ENCODE measurements at places on chromosomes 12 and 14.

- no peak for DNase-seq
Measured at GRCh38 chr14:101071493-101071906, 168.0 kb upstream of the RTL1 start.

GRCh38 chr12:116400636-116401372 is 123.3 kb upstream of the MED13L start:
- no peak for DNase-seq

DNA sequence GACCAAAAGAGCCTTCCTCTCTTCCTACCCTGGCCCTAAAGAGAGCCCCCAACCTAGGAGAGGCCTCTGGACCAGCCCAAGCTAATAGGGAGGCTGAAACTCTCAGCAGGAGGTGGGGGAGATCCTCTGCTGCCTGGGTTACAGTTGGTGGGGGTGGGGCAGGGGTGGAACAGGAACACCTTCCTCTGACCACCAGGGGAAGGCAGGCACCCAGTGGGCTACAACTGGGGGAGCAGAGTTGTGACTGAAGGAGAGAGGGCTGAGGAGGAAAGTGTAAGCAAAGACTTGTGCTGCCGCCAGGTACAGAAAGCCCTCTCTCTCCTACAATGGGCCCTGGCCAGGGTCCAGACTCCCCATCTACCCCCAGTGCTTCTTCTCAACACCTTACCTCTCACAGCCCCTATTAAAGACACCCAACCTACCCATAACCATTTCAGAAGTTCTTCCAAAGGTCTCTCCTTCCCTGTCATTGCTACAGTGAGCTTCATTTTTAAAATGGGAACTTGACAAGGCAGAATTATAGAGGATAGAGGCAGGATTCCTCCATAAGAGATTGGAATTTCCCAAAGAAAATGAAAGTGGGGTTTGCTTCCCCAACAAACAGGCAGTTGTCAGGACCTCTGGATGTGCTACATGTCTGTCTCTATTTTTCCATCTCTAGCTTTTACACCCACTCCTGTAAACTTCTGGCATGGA is 1.4 kb downstream of the MYO1A start:
- no peak for DNase-seq

DNA sequence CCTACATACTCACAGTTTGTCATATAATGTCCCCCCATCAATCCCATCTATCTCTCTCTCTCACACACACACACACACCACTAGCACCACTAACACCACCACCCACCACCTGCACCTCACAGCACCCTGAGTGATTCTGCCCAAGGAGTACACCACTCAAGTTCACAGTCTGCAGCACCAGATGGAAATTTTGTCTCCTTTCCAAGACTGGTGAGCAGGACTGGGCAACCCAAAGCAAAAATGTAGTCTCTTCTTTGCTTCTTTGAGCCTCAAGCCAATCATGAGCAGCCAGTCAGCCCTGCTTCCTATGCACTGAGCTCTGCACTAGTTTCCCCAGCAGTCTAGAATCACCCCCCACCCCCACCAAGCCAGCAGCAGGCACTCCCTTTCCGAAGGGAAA is 15.0 kb upstream of the ARMH4 start:
- no peak for DNase-seq

DNA sequence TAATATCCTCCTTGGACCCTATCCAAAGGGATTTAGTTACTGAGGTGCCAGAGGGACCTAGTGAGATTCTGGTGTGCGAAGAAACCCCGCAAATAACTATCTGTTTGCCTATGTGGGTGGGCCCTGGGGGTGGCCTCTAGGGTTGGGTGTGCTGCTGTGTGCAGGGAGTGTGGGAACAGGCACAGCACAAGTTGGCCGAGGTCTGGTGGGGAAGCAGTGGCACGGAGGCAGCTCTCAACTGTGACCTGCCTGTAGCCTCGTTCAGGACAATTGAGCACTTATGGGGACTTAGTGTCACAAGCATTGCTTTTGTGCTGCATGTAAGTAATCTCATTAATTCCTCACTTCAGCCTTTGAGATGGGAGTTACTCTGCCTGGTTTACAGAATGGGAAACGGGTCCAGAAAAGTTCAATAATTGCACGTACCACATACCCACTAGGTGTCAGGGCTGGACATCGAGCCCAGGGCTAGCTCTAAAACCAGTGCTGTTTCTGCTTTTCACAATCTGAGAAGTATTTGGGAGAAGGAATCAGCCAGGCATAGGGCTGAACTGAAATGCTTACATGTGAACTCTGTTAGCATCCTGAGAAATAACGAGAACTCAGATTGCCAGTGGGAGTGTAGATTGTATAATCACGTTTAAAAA is 58.8 kb downstream of the TECPR2 start:
- DNase-seq: no peak

DNA sequence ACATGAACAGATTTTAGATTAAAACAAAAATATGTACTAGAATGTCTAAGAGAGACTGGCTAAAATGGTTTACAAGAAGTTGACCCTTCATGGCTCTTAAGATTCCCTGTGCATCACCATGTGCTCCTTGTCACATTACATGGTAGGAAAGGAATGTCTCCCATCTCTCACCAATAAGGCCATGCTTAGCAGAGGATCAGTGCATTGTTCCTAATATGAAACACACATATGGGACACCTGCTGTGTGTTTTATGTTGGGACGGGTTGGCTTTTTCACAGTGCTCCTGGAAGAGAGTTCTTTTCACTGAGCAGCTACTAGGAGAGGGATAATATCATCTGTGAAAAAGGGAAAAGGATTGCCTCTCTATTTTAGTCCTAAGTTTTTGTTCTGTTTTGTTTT is 9.6 kb downstream of the PFKM start:
- no peak for DNase-seq

DNA sequence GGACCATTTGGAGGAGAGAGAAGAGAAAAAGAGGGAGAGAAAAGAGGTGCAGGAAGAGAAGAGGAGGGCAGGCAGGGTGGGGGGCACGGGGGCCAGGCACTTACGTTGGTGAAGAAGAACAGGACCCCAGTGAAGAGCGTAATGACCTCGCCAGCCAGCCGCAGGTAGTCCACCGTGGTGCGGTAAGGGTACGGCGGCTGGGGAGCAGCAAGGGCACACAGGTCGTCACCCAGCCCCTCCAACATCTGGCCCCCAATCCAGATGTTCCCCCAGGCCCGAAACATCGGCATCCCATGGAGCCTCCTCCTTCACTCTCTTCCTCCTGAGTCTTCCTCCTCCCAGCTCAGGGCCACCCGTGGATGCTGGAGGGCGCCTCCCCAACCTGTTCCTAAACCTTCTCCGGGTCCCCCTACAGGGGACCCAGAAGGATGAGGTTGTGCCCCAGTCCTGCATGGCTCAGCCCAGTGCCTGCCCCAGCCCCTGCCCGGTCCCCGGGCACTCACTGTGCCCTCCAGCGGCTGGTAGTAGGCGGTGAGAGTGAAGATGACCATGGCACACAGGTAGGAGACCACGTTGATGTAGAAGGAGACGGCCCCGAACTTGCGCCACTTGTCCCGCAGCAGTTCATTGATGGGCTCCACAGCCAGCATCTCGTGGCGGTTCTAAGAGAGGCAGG is 39.2 kb downstream of the TRPV4 start:
- no peak for DNase-seq

DNA sequence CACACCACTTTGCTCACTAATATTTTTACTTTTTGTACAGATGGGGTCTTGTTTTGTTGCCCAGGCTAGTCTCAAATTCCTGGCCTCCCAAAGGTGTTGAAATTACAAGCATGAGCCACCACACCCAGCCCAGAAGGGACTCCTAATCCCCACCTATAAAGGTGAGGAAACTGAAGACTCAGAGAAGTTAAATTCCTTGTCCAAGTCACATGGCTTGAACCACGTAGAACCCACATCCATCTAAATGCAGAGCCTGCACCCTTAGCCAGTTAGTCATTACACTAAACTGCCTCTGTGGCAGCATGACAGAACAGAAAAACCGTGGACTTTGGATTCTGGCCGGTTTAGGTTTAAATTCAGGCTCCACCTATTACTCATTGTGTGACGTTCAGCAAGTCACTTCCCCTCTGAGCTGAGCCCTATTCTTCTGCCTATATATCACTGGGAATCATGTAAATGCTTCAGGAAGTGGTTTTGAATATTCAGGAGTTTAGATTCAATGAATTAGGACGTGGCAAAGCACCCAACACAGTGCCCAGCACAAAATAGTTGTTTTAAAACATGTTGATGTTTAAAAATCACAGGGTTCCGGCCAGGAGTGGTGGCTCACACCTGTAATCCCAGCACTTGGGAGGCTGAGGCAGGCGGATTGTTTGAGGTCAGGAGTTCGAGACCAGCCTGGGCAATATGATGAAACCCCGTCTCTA is 3.0 kb upstream of the CORO1C start:
- no peak for DNase-seq

GRCh38 chr12:28121433-28121832 is 68.8 kb upstream of the CCDC91 start:
- DNase-seq: no peak

DNA sequence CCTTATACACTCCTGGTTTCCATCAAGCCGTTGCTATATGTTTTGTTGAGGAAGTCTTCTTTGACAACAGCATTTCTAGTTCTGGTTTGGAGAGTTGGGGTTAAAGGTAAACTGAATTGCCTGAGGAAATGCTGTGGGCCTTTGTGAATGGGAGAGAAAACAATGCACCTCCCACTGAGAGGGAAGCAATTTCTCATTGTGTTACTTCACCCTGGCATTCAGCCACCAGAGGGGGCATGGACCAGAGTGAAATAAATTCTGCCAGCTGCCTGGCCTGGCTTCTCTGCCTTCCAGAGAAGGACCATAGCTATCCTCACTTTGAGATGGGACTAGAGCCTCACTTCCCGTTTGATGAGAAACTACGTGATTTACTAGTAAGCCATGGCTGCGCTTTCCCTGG is 475.3 kb downstream of the EGLN3 start:
- DNase-seq: peak; percentile 0

DNA sequence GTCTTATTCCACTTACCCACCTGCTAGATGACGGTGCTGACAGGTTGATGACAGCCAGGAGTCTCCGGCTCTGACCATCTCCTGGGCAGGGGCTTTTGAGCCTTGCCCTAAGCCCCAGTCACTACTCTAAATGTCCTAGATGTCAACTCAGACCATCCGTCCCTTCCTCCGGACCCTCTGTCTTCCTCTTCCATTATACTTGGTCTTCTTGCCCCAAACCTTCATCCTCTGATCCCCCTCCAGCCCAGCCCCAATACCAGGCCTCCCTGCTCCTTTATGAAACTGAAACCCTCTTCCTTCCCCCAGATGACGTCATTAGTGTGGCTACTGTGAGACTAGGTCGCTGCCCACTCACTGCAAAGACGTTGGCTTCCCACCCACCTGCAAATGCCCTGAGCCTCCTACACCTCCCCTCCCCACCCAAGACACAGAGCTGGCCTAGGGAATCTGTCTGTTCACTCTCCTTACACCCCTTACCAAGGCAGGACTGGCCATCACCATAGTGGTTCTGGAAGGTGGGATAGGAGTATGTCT is 10.1 kb downstream of the KRT71 start:
- DNase-seq: no peak

GRCh38 chr12:52525661-52526499 is 5.7 kb upstream of the KRT5 start:
- DNase-seq: no peak

- DNase-seq: no peak
Measured at GRCh38 chr14:89813617-89814031, 140.9 kb downstream of the EFCAB11 start.

DNA sequence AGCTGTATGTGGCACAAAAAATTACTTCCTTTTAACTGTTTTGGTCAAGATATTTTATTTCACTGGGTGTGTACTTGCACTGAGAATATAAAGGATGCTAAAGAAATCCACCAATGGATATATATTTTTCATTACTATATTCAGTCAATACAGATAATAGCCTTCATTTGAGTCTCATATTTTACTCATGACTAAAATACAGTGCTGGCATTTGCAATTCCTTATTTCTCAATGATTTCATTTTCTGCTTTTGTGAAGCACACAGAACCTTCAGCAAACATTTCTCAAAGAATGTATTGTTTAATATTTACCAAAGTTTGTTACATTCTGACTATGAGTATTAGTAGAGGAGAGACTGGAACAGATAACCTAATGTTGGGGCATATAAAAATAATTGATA is 93.2 kb upstream of the SOX5 start:
- no peak for DNase-seq

DNA sequence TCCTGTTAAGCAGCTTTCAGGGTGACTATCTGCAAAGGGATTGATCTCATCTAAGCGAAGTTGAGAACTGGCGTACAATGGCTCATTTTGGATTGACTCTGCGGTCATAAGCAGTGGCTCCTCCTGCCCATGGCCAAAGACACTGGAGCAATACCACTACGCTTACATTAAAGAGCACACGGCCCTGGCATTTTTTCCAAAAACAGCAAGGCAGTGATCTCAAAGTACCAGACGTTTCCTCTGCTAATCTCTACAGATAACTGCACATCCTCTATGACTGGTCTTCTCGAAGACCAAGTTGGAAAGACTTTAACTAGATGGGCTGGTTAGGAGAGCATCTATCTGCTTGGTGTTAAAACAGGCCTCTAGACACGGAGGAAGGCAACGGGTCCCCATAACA is 2.7 kb downstream of the PITPNM2 start:
- no peak for DNase-seq

DNA sequence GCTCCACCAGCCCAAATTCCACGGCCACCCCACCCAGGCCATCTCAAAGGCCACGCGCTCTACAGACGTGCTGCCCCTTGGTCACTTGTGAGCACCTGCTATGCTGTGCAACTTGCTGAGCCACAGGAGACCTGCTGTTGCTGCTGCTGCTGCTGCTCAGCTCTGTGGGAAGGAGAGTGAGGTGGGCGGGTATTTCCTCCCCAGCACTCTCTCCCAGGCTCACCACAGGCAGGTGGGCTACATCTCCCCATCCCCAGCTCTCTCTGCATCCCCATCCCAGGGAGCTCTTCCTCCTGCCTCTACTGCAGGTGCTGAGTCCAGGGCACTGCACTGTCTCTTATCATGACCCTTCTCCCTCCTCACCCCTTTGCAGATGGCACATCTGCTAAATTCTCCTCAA is 306.9 kb downstream of the BCL11B start:
- no peak for DNase-seq

DNA sequence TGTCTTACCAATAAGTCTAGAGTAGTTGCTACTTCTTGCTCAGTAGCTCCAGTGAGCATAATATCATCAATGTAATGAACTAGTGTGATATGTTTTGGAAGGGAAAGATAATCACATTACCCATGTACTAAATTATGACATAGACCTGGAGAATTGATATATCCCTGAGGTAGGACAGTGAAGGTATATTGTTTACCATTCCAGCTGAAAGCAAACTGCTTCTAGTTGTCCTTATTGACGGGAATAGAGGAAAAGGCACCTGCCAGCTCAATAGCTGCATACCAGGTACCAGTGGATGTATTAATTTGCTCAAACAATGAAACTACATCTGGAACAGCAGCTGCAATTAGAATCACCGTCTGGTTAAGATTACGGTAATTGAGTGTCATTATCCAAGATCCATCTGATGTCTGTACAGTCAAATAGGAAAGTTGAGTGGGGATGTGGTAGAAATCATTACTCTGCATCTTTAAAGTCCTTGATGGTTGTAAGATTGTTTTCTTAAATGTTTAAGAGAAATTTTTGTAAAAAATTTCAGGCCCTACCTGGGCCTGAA is 100.0 kb upstream of the ARHGAP5 start:
- no peak for DNase-seq

Measured in activated naive CD8-positive, alpha-beta T cell treated with anti-CD3 and anti-CD28 coated beads for 36 hours (primary cell).